ENCODE measurements at places on chromosomes 1 and 21.

DNA sequence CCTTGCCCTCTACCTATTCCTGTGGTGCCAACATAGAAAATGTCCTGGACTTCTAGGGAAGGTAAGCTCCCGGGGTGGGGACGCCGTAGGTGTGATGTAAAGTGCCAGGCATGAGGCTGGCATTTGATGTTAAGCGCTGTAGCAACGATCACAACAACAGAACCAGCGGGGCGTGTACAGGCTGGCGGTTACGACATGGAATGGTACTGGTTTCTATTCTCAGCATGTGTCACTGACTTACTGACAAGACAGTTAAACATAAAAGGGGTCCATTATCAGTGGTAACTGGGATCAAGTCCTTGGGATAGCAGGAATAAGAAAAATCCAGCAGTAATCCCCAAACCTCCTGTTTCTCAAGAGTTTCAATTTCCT, 58.9 kb downstream of the TGFBR3 start:
- DNase-seq = no peak

- DNase-seq = no peak
Observed at GRCh38 chr1:168392958-168393549, 112.4 kb downstream of the TBX19 start.

GRCh38 chr1:94417728-94417977, 536 bp upstream of the ABCD3 start:
- DNase-seq = no peak

- no peak for DNase-seq
Observed at GRCh38 chr21:34743831-34744230, 75.0 kb downstream of the CLIC6 start.
